Activated CD4-positive, alpha-beta memory T cell treated with anti-CD3 and anti-CD28 coated beads, Interleukin-2, amount 10 ng/mL, durations not matched to agents 7 days and 5 days (primary cell): ENCODE measurements at places on chromosomes 16 and 17. TPM values are rescaled to one million over a fixed set of nuclear protein-coding genes. Genes with fewer than 3 reads are reported as not detected.
A peak's percentile ranks its signal among the peaks of the same experiment; 100 is the strongest.

The ABCC6 gene
- not detected for total RNA-seq

The TP53TG3F gene
- not detected for total RNA-seq

The PRSS22 gene
- total RNA-seq, result not detected

The CCL18 gene
- total RNA-seq, result not detected

The HOXB6 gene
- total RNA-seq, result 0.68 TPM

The KRTAP4-1 gene
- not detected for total RNA-seq

The CA5A gene
- not detected for total RNA-seq

The ASPHD1 gene
- total RNA-seq, result 0.15 TPM

The SRCIN1 gene
- 0.05 TPM for total RNA-seq

The KCNAB3 gene
- total RNA-seq, result 7.7 TPM

The AKAP1 gene
- 19.9 TPM for total RNA-seq

DNA sequence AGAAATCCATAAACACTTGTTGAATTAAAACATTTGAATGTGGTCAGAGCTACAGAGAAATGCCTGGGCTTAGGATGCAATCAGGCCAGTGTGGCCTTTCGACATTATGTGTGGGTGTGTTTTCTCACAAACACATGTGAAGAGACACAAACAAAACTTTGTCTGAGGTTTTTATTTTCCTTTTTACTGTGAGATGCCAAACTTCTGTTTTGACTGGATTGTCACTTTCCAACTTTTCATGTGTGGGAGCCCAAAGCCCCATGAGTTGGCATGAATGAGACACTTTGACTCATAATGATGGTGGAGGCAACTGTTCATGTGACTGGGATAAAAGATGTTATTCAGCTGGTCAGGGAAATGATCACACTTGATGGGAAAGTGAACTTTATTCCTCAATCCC, 71.9 kb upstream of the GAS7 start:
- DNase-seq, result no peak

DNA sequence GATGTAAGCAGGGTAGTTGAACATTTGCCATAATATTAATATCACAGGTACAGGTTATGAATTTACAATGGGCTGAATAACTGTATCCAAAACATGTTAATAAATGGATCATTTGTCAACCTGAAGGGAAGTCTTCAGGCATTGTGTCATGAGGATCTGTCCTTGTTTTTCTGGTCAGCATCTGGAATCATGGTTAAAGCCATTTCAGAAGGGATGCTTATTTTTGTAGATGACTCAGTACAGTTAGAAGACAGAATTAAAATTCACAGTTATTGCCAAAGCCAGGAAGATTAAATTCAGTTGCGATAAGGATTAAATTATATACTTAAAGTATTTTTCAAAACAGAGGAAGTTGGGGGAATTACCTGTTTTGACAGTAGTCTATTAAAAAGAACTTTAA, 8.0 kb downstream of the PSMD11 start:
- no peak for DNase-seq

DNA sequence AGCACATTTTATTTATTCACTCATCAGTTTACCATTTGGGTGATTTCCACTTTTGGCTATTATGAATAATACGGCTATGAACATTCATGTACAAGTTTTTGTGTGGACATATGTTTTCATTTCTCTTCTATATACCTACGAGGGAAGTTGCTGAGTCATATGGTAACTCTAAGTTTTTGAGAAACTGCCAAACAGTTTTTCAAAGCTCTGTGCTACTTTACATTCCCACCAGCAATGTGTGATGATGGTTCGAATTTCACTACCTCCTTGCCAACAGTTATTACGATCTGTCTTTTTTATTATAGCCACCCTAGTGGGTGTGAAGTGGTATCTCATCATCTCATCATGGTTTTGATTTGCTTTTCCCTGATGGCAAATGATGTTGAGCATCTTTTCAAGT, 63.7 kb upstream of the MRTFB start:
- no peak for DNase-seq

- DNase-seq, result no peak
Measured at GRCh38 chr17:81126281-81127132, 38.8 kb upstream of the PVALEF start.

GRCh38 chr16:19835968-19836421, 48.7 kb downstream of the GPRC5B start:
- DNase-seq, result no peak

DNA sequence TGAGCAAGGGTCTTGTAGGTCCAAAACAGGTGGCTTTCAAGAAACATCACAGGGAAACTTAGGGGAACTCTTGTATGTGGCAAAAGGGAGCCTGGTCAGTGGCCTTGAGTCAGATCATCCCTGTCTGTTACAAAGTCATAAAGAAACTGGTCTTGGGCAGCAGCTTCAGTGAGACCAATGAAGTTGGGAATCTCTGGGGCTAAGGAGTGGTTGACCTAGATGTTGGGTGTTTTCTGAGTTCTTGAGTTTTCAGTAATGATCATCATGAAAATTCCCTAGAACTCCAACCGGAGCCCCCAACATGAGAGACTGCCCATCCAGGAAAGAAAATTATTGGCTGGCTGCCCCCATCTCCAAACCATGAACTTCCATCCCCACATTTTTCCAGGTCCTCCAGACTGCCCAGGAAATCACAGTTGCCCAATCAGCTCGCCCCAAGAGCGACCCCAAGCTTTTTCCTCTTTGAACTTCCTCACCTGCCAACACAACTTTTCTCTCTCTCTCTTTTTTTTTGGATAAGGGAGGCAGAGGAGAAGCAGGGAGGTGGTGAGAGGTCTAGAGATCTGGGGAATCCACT, 3.9 kb downstream of the CCR7 start:
- no peak for DNase-seq

- no peak for DNase-seq
Measured at GRCh38 chr16:55249361-55249760, 74.6 kb upstream of the IRX6 start.

GRCh38 chr17:372157-373152, 19.8 kb upstream of the RPH3AL start:
- no peak for DNase-seq

- DNase-seq, result no peak
Measured at GRCh38 chr16:80923356-80923755, 83.3 kb downstream of the CMC2 start.

GRCh38 chr17:80445007-80445725, 30.2 kb downstream of the ENDOV start:
- no peak for DNase-seq

- DNase-seq, result no peak
Measured at GRCh38 chr17:56598466-56598865, 5.0 kb downstream of the NOG start.

DNA sequence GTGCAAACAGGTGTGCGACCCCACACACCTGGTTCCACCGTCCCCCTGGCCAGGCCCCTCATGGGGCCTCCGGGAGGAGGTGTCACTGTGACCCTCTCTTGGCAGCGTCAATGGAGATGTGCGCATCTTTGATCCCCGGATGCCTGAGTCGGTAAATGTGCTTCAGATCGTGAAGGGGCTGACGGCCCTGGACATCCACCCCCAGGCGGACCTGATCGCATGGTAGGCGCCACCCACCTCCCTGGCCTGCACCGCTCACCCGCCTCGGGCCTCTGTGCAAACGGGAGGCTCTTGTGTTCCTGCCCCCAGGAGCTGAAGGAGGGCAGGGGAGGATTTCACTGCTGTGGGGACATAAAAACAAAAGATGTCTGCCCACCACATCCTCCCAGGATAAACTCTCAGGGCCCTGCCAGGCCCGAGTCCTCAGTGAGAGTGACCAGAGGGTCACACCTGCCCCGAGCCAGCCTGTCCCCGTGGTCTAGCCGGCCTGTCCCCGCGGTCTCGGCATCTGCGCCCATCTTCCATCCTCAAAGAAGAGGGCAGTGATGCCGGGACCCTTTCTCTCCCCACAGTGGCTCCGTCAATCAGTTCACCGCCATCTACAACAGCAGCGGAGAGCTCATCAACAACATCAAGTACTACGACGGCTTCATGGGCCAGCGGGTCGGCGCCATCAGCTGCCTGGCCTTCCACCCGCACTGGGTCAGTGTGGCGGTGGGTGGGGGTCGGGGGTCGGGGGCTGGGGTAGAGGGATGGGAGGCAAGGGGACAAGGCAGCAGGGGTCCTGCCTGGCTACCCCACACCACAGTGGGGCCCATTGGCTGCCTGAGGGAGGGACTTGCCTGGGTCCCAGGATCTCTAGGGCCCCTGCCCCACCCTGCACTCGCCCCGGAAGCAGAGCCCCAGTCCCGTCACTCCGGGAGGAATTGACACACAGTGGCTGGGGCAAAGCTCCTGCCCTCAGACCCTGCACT, 29.0 kb upstream of the CHMP6 start:
- no peak for DNase-seq

DNA sequence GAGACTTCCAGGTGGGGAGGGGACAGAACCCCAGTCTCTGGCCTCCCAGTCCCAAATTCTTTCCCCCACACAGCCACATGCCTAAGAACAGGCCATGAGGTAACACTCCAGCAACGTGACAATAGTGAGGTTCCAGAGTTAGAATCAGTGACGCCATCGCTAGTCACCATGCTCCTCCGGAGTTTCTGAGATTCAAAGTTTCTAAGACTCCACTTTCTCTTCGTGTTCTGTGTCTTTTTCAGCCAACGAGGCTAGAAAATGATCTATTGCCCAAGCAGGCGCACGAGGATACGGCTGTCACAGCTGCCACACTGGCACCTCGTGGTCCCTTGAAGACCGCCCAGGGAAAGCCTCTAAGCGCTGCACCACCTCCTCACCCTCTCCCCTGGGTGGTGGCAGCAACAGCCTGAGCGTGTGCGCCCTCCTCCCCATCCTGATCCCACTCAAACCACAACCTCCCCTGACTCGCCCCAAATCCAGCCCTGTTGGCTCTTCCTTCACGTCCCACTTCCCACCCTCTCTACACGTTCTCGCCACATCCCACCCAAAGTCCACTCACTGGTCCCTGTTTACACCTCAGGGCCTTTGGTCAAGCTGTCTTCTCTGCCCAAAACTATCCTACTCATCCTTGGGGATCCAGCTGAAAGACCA, 1.0 kb downstream of the MCRIP1 start:
- peak; percentile 68 for DNase-seq

DNA sequence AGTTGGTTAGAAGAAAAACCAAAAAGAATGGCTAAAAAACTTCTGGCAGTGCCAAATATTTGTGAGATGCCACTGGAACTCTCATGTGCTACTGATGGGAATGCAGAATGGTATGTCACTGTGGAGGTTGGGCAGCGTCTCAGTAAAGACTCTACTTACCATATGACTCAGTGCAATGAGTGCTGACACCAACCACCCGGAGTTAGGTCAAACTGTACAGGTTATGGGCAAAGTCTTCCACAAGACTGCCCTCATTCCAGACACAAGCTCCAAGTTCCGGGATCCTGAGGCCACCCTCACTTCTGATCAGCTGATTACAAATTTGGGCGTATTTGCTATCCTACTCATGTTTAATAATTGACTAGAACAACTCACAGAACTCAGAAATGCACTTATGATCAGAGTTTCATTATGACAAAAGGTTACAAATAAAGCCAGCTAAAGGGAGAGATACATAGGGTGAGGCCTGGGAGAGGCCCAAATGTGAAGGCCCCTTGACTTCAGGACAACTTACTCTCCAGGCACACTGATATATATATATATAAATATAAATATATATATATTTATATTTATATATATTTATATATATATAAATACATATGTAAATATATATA, 114.9 kb downstream of the TRIM37 start:
- no peak for DNase-seq

GRCh38 chr17:6780001-6780400, 4.0 kb downstream of the FBXO39 start:
- DNase-seq, result no peak

DNA sequence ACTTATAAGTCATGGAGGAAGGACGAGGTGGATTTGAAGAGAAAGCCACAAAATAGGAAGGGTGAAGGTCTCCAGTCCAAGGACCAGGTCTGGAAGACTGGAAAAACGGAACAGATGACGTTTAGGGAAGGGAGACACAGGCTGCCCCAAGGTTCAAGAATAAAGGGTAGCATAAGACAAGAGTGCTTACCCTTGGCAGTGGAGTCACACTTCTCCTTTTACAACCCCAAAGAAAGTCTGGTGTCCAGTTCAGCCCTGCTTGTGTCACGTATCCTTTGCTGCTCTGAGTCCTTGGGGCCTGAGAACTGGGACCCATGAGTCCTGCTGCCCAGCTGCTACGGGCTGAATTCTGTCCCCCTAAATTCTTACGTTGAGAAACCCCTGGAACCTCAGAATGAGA, 13.0 kb upstream of the GGA2 start:
- DNase-seq, result no peak

GRCh38 chr16:77288222-77288621, 89.0 kb downstream of the SYCE1L start:
- no peak for DNase-seq

DNA sequence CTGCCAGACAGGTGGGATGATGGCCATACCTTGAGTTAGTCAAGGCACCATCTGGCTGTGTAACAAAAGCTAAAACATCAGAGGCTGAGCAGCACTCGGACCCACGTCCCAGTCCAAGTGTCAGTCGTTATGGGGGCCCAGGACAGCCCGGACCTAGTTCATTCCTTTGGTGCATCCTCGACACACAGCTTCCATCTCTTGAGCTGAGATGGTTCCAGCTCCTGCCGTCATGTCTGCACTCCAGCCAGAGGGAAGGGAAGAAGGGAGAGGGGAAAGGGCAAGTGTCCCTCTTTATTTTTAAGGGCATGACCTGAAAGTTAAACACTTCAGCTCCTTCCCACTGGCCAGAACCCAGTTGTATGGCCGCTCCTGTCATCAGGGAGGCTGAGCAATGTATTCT, 218.0 kb downstream of the SEC14L1 start:
- no peak for DNase-seq

DNA sequence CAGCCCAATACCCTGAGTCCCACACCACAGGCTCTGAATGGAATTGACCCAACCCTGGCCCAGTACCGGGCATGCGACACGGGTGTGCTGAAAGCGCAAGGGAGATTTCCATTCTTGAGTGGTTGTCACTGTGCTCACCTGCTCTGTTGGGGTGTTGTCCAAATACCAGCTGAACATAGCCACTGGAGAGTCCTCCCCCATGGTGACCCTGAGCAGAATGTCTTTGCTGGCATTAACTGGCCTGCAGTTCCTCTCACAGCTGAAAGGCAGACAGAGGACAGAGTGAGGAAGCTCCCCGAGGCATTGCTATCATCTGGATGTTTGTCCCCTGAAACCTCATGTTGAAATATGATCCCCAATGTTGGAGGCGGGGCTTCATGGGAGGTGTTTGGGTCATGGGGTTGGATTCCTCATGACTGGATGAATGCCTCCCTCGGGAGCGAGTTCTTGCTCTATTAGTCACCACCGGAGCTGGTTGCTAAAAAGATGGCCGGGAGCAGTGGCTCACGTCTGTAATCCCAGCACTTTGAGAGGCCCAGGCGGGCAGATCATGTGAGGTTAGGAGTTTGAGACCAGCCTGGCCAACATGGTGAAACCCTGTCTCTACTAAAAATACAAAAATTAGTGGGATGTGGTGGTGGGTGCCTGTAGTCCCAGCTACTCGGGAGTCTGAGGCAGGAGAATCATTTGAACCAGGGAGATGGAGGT, 57.3 kb upstream of the BCO1 start:
- no peak for DNase-seq

- no peak for DNase-seq
Measured at GRCh38 chr16:64925166-64925565, 196.7 kb downstream of the CDH11 start.

GRCh38 chr17:1060991-1061390, 64.1 kb downstream of the TIMM22 start:
- DNase-seq, result peak; percentile 63

GRCh38 chr16:50153596-50154419, 702 bp downstream of the TENT4B start:
- DNase-seq, result peak; percentile 18
